Midbrain (tissue), 1 donor: ENCODE measurements at places on chromosomes 1 and 21.

GRCh38 chr21:35159881-35160280 is 110.8 kb upstream of the RUNX1 start:
- no peak for DNase-seq

- no peak for DNase-seq
Measured at GRCh38 chr1:170131984-170132383, 13.8 kb upstream of the NTMT2 start.

DNA sequence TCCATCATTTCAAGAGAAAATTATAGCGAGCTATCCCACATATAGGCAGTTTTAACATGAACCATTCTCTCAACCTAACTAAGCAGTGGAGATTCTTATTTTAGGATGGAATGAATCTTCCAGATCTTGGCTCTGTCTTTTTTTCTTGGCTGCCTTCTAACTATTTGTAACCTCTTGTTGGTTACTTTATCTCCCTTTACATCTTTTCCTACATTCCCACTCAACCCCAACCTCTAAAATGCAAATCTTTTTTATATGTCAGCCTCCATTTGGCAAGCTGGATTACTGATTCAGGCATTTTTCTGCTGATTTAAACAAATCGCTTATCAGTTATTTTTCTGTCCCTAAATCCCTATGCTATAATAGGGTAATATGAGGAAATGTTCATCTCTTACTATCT is 46.9 kb upstream of the LHX8 start:
- DNase-seq = no peak

DNA sequence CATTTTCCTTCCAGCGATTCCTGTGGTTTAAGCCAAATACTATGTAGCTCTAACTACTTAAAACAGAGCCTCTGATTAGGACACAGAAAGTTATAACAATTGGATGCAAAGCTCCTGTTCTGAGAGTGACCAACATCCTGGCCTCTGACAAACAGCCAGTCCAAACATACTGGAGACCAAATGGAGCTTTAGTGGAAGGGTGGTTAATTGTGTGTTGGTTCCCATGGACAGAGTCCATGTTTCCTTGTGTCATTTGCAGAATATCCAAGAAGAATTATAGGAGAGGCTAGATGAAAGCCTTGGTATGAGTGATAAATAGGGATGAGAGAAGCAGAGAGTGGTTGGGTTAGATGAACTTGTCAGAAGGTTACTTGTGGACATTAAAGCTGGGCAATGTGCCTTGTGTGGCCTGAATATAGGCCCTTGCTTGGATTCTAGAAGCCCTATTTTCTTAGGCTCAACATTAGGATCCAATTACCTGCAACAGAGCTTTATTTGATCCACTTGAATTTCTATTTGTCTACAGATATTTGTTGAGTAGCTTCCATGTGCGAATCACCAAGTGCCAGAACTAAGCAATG is 180.5 kb upstream of the GORAB start:
- no peak for DNase-seq

GRCh38 chr1:234875953-234876855 is 252.4 kb downstream of the TOMM20 start:
- DNase-seq = no peak
